ENCODE measurements at places on chromosomes 13 and 19.

DNA sequence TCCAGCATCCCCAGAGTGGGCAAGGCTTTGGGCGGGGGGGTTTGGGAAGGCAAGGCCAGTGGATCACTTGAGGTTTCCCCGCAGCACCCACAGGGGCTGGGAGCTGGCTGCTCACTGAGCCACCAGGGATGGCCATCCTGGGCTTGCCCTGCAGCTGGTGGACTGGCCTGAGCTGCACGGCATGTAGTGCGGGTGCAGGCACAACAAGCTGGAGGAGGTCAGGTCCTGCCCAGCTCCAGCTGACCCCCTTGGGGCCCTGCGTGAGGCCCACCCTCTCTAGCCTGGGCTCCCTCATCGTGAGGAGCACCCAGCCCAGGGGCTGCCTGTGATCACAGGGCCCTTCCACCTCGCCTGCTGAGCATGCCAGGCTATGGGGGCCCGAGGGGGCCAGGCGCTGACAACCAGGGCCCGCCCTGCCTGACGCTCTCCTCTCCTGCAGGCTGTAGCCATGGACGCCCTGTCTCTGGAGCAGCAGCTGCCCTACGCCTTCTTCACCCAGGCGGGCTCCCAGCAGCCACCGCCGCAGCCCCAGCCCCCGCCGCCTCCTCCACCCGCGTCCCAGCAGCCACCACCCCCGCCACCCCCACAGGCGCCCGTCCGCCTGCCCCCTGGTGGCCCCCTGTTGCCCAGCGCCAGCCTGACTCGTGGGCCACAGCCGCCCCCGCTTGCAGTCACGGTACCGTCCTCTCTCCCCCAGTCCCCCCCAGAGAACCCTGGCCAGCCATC, 22.9 kb downstream of the COMP start:
- no peak for DNase-seq

DNA sequence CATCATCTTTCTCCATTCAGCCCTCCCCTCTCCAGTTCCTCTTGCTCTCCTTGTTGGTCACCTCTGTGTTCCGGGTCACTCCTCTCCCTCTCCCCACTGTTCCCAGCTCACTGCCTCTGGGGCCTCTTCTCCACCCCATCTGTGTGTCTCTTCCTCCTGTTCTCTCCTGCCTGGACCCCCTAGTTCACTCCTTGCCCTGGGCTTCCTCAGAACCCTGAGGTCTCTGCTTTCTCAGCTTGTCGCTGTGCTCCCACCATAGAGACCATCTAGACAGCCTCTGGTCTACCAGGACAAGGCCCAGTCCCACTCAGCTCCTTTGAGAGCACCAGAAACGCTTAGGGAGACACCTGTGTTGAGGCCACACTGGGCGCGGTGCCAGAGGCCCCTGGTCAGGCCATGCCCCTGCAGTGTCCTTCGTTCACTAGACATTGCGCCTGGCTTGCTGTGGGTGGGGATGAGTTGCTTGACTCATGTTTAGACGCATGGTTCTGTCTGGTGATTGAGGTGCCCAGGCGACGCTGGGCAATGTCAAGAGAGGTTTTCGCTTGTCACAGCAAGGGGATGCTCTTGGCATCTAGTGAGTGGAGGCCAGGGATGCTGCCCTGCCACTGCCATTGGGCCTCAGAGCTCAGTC, 4.8 kb downstream of the LENG9 start:
- DNase-seq, result no peak

DNA sequence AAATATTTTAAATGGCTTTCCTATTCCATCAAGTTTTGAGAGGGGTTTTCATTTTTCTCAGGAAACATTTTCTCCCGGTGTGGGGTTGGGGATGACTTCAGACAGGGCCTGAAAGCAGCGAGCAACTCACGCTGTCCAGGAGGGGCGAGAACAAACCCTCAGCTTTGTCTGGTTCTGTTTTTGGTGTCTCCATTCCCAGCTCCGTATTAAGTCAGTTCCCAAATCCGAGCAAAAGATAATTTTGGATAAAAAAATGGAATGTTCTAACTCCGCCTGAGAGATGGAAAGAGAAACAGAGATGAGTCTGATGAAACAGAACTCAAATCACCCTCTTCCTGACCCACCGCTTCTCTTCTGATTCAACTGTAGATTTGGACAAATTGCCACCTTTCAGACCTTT, 38.4 kb downstream of the RFX2 start:
- no peak for DNase-seq

DNA sequence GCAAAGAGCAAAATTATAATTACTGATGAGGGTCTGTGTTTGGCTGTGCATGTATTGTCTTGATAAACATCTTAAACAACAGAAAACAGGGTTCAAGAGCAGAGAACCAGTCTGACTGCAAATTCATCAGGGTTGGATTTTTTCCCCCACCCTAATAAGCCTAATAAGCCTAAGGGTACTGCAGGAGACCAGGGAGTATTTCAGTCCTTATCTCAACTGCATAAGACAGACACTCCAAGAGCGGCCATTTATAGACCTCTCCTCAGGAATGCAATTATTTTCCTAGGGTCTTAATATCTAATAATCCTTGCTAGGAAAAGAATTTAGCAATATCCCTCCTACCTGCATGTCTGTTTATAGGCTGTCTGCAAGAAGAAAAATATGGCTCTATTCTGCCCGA, 2011.5 kb upstream of the PCDH20 start:
- DNase-seq, result no peak

DNA sequence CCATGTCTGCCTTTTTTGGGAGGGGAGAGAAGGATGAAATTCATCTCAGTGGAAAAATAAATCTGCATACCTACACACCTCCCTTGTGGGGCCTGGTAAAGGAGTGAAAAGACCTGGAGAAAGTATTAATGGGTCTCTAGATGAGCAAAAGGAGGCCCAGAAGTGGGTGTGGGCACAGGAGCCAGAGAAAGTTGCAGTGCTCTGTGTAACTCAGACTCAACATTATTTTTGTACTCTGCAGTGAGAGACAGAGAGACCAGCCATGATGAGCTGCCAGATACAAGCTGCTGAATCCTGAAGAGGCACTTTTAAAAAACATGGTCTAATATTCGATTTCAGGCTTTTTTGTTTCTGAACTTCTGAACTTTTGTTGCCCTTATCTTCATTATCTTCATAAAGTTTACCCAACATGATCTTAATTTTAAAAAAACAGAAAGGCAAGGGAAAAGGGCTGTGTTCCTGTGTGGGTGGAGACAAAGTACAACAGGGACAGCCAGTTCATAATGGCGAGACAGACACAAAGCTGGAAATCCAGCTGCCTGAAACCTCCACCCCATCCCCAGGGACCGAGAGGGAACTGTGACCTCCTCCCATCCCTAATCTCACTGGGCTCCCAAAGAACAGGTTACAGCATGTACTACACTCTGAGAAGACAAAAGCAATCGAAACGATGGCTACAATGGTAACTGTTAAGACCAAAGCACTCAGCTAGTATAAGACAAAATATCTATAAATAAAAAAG, 77.2 kb downstream of the KLF12 start:
- no peak for DNase-seq

GRCh38 chr19:53915000-53915399, 5.9 kb downstream of the CACNG7 start:
- no peak for DNase-seq

DNA sequence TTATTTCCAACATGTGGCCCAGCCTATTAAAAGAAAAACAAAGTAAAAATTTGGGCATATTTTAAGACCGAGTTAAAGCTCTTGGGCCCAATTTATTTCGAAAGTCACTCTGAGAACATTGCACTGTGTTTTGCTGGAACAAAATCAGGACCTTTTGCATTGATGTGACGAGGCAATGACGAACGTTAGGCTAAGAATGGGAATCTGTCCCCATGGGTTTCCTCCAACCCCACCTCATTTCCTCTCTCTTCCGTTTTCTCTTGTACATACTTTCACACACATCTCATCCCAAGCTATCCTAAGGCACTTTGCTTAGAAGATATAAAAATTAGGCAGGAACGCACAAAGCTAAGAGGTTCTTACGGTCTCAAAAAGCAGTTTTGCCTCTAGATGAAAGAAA, 22.1 kb downstream of the EDNRB start:
- DNase-seq, result no peak

- no peak for DNase-seq
These were observed 83.3 kb downstream of the KCTD15 start for GRCh38 chr19:33879818-33880575.

DNA sequence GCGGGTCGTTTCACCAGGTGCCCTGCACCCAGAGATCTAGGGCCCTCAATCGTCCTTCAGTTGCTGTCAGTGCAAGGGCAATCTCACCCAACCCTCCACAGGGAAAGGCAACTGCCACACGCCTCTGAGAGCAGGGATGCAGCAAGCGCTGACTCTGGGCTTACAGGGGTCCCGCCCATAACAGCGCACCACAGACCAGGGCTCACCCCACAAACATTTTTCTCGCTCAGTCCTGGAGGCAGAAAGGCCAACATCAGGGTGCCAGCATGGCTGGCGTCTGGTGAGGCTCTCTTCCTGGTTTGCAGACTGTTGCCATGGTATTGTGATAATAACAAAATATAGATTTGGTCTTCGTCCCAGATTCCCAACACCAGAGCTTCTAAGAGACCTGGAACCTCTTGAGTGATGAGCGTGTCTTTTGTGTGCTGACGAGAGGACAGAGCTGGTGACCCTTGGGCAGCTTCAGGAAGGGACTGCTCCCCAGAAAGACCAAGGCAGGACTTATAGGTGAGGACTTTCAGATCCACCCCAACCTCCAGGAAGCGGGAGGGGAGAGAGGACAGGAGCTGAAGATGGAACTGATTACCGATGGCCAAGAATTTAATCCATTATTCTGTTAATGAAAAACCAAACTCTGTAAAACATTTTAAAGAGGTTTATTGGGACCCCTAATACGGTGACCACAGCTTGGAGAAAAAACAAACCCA, 51.3 kb downstream of the C13orf46 start:
- no peak for DNase-seq

DNA sequence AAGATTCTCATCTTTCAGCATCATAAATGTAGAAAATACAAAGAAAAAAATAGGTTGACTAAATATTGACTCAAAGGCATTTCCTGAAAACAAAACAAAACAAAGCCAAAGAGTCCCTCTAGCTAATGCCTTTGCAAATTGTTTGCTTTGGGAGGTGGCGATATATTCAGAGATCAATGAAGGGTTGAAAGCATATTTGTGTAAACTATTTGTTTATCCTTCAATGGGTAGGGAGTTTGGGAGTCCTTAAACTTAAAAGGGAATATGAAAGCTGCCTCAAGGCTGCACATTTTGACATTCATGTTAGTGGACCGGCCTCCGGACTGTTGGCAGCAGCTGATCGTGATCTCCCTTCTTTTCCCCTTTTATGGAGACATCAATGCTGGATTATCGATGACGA, 257.5 kb downstream of the ITGBL1 start:
- DNase-seq, result no peak

DNA sequence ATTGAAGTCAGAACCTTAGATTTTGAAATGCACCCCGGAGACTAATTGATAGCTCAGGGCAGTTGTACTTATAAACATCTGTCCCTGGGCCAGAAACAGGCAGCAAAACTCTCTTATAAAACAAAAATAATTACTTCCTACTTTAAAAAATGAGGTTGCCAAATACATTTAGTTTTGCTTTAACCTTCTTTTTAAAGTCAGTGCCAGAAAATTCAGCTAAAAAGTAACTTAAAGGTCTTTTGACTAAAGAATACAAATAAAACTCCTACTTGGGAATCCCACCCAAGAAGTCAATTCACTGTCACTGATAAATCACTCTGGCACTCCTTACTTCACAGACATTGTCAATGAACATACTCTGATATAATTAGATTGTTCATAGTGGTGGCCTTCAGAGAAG, 60.7 kb downstream of the DOCK9 start:
- DNase-seq, result no peak

GRCh38 chr13:97140131-97140530, 82.0 kb upstream of the MBNL2 start:
- DNase-seq, result no peak

- peak; percentile 88 for DNase-seq
These were observed 4.6 kb downstream of the AXL start for GRCh38 chr19:41223431-41224234.

DNA sequence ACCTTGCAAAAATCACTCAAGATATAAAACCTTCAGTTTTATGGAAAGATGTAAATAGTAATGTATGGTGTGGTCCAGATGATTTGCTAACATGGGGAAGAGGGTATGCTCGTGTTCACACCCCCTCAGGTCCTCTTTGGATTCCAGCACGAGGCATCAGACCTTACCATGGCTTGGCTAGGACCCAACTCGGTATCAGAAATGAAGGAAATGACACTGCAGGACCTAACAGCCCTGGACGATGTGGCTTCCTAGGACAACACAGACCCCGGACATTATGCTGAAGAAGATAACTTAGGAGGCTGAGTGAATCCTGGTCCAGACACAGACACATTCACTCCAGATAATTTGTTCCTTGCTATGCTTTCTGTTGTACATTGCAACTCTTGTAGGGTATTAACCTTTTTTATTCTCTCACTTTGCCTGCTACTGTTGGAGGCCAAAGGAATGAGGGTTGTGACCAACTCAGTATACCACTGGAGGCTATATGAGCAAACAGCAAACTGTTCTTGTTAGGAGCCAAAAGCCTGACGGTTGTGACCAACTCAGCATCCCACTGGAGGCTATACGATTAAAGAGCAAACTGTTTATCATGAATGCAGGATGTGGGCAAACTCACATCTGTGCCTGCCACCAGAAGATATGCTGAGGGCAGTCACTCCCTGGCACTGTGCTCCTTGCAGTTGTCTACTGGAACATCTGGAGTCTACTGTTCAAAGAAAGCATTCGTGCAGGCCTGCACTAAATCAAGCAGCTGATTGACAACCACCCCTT, 121.7 kb downstream of the ZNF429 start:
- DNase-seq, result no peak

- DNase-seq, result peak; percentile 80
These were observed 28.7 kb downstream of the CYP4F2 start for GRCh38 chr19:15869109-15869555.

DNA sequence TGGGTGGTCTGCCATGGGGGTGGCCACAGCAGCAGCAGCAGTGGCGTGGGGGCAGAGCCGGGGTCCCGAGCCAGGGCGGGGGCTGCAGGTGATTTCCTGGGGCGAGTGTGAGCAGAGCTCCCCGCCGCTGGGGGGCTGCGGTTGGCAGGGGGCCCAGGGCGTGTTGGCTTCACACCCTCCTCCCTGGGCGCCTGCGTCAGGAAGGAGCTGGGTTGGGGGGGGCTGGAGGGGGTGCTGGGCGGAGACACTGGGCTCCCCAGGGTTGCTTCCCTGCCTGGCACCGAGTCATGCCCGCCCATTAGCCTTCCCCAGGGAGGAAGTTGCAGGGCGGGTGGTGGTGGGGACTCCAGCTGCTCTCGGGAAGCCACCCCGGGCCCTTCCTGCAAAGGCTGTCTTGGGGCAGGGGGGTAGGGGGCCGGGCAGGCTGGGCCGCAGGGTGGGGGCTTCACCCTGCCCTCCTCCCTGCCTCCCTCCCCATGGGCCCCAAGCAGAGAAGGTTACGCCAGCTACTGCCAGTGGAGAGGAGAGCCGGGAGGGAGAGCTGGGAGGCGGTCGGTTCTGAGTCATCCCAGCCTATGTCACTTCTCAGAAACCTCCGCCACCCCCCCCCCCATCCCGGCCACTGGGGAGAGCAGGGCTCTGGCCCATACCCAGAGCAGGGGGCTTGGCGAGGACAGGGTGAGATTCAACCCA, 4.6 kb downstream of the MIDN start:
- peak; percentile 89 for DNase-seq
